ENCODE measurements at places on chromosomes 2 and 18.
A peak's percentile ranks its signal among the peaks of the same experiment; 100 is the strongest.

DNA sequence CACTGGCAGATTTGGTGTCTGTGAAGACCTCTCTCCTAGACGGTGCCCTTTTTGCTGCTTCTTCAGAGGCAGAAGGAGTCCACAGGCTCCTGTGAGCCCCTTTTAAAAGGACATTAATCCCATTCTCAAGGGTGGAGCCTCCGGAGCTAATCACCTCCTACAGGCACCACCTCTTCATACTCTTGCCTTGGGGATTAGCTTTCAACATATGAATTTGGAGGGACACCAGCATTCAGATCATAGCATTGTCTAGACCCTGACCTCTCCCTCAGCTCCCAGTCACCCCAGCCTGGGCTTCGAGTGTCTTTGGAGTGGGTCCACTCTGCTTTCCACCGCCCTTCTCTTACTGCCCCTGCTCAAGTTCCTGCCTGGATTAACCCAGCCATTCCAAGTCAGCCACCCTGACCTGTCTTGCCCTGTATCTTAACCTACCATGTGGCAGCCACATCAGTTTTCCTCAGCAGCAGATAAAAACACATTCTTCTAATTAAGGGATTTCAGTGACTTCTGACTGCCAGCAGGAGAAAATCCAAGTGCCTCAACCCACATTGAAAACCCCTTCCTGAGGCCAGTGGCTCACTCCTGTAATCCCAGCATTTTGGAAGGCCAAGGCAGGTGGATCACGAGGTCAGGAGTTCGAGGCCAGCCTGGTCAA lies 6.1 kb upstream of the NCL start:
- no peak for DNase-seq

- no peak for DNase-seq
Observed at GRCh38 chr18:66694852-66695251, 91.0 kb upstream of the CDH19 start.

- DNase-seq = no peak
Observed at GRCh38 chr2:49677227-49677626, 522.9 kb upstream of the FSHR start.

GRCh38 chr2:3751806-3752205 lies 48.4 kb downstream of the DCDC2C start:
- no peak for DNase-seq

- DNase-seq = peak; percentile 35
Observed at GRCh38 chr2:237968048-237968862, 1.4 kb downstream of the UBE2F start.

GRCh38 chr2:207269038-207269437 lies 103.3 kb upstream of the KLF7 start:
- no peak for DNase-seq

DNA sequence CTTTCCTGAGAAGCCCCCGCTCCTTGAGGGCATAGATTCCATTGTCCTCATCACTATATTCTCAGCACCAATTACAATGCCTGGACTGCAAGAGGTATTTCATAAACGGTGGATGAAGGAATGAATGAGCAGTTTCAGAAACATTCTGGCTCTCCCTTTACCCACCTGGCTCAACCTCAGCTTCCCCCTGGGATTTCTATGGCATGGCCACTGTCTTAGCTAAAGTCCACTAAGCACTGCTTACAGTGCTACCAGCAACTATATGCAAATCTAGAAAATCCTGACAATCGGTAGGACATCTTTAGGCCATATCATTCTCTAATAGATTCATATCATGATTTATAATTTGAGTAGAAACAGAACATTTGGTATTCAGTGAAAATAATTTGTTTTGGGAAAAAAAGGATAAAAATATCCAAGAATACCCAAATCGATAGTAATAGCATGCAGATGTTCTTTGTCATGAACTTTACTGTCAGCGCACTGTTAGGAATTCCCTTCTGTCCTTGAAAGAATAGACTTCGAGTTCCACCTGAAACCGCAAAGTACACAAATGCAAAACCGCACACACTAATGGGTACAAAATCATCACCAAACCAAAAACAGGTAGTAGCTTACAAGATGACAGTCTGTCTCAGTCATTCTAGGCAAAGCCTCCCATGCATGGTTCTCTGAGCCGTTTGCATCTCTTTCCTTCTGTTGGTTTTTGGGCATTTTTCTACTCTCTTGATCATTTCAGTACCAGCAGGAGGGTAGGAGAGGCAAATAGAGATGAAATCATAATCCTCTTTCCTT lies 303.6 kb upstream of the ID2 start:
- DNase-seq = peak; percentile 79

- DNase-seq = peak; percentile 58
Observed at GRCh38 chr2:196959734-196960338, 33.3 kb upstream of the PGAP1 start.

GRCh38 chr2:110674620-110675555 lies 3.0 kb downstream of the BUB1 start:
- no peak for DNase-seq

GRCh38 chr2:192059266-192059665 lies 135.5 kb downstream of the TMEFF2 start:
- DNase-seq = no peak

DNA sequence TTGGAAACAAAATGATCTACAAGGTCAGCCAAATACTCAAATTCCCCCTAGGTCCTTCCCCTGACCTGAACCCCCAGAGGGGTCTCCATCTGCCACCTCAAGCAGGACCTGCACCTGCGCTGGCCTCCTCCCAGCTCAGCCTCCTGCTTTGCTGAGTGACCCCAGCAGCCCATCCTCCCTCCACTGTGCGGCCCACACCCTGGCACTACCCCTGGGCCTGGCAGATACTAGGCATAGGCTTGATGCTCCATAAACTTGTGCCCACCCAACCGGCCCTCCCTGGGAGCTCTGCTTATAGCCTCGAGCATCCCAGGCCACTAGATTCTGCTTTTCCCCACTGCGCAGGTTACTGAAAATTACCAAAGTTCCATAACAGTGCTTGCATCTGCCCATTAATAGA lies 156.2 kb downstream of the HDAC4 start:
- DNase-seq = no peak

DNA sequence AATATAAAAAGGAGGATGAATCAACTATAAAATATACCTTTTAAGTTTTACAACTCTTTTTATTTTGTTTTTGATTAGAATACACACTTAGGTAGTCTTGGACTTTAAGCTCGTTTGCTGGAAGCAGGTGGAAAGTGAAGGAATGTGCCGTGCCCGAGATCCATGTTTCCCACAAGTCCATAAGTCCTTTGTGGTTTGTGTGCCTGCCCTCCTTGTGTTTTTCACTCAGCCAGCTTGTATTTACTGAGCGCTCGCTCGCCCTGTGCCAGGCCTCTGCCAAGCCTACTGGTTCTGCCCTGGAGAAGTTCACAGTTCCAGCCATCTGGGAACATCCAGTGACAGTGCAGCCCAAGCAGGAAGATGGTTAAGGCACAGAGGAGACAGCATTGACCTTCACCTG lies 142.6 kb downstream of the MGAT5 start:
- peak; percentile 54 for DNase-seq

- DNase-seq = no peak
Observed at GRCh38 chr18:59150236-59150635, 10.6 kb downstream of the SEC11C start.

DNA sequence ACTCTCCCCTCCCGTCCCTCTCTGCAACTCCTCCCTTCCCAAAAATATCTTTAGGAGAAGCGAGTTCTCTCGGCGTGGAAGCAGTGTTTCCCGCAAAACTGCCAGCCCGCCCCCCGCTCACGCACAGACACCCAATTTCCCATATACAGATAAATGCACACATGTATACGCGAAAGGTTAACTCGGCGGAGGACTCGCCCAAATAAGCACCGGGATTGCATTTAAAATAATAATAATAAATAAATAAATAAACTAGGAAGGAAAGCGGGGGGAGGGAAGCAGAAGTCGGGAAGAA lies 70.0 kb upstream of the PSMD14 start:
- no peak for DNase-seq

- DNase-seq = peak; percentile 59
Observed at GRCh38 chr2:85539361-85540132, 579 bp downstream of the MAT2A start.

DNA sequence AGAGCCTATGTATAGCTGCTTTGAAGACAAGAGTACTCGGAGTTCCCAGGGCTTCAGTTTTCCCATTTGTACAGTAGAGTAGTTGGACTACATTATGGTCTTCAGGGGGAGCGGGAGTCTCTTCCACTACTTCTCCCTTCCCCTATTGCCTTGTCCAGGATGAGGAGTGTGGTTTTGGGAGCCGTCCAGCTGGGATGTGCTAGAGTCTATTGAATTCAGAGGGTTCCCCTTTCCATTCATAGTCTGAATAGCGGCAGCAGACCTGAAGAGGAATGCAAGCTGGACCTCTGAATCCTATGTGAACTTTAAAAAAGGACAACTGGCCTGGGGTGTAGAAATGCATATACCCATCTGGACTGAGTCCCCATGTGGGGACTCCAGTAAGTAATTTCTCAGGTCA lies 43.5 kb upstream of the EPG5 start:
- DNase-seq = no peak

DNA sequence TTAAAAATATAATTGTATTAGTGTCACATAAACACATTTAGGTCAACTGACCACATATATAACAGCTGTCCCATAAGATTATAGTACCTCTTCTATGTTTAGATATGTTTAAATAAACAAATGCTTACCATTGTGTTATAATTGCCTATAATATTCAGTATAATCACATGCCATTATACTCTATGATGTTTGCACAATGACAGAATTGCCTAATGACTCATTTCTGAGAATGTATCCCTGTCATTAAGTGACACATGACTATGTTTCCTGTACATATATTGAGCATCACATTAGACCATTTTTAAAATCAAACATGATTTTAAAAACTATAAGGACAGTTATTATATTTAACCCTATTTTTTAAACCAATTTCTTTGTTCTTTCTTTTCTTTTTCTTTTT lies 89.8 kb downstream of the HS6ST1 start:
- peak; percentile 49 for DNase-seq

DNA sequence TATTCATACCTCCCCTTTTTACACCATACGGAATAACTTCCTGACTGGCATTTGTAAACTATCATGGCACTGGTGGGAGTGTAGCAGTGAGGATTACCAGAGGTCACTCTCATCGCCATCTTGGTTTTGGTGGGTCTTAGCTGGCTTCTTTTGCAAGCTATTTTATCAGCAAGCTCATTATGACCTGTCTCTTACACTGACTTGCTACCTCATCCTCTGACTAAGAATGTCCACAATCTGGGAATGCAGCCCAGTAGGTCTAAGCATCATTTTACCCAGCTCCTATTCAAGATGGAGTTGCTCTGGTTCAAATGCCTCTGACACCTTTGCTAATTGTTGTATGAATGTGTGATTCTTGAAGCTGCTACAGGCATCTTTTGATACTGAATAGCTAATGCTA lies 950.8 kb upstream of the SLC39A10 start:
- DNase-seq = no peak

DNA sequence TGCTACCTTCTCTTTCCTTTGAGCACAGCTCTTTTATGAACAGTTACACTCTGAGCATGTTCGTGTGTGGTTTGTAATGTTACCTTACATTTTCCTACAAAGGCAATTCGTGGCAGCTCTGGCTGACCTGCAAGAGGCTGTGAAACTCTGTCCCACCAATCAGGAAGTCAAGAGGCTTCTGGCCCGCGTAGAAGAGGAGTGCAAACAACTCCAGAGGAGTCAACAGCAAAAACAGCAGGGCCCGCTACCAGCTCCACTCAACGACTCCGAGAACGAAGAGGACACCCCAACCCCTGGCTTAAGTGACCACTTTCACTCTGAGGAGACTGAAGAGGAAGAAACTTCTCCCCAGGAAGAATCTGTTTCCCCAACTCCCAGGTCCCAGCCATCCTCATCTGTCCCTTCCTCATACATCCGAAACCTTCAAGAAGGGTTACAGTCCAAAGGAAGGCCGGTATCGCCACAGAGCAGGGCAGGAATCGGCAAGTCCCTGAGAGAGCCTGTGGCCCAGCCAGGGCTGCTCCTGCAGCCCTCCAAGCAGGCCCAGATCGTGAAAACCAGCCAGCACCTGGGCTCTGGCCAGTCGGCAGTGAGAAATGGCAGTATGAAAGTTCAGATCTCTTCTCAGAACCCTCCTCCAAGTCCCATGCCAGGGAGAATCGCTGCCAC lies 56.9 kb downstream of the WDSUB1 start:
- DNase-seq = no peak

- DNase-seq = no peak
Observed at GRCh38 chr2:147161746-147162145, 683.1 kb upstream of the ACVR2A start.

DNA sequence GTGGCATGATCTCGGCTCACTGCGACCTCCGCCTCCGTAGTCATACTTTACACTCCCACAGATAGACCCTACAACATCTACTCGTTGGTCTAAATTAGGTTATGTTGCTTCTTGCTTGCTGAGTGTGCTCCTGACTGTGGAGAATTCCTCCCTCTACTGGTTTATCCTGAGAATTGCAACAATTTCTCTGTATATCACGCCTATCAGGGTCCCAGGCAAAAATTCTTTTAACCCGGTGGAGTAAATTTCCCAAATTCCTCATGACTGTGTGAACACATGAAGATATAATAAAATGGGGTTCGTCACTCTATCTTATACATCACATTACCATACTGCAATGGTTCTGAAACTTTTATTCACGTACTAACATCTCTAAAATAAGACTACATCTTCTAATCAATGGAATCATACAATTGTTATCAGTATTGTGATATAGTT lies 156.7 kb downstream of the EVA1A start:
- peak; percentile 61 for DNase-seq

DNA sequence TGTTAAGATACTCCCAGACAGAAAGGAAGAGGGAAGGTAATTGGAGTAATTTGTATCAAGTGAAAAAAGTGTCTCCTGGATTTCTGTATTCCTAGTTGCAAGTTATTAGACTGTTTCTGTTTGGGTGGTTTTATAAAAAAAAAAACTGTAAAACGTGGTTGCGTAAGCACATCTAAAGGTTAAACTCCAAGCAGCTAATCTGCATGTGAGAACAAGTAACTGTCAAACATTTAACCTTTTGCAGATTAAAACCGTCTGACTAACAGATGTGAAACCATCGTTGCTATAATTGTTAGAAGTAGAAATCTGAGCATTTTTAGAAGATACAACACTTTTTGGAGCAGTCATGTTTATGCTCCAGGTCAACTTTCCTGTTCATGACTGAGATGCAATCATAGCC lies 72.3 kb downstream of the AFF3 start:
- DNase-seq = peak; percentile 13

DNA sequence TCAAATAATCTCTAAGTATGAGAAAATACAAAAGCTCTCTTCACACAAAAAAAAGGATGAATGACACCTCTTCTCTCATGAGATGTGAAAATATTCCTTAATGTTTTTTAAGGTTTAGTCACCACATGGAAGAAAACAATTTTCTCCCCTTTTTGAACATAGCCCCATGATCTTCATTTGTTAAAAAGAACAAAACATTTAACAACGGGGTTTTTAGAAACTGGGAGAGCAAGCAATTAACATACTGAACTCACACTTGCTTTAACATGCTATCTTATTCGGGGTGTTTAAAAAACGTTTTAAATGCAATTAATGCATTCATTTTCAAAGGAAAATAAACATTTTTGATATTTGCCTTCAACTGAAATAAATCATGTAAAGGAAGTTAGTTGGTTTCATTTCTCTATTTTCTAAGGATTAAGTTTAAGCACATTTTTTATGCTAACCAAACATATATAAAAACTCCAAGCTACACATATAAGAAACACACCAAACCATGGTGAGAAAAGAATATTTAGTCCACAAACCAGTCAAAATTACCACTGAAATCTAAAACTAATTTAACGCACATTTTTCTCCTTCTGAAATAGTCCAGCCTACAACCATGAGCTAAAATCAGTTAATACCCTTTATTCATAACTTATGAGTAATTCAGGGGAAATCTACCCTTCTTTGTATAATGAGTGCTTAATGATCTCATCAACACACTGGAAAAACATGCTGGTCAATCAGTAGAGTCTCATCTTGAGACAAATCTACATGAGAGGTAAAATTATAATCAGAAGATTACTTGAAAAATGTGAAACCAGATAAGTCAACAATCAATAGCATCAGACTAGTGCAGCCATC lies 8.2 kb downstream of the FBXO11 start:
- DNase-seq = no peak
